Stimulated activated CD4-positive, alpha-beta T cell treated with anti-CD3 and anti-CD28 coated beads, Interleukin-15, amount 100 ng/mL, for 48 hours (primary cell): ENCODE measurements at places on chromosomes 5 and 9.

GRCh38 chr5:169763376-169764017 lies 126.4 kb downstream of the DOCK2 start:
- DNase-seq = no peak

- no peak for DNase-seq
These were observed 201.3 kb downstream of the MCTP1 start for GRCh38 chr5:95083606-95084005.

DNA sequence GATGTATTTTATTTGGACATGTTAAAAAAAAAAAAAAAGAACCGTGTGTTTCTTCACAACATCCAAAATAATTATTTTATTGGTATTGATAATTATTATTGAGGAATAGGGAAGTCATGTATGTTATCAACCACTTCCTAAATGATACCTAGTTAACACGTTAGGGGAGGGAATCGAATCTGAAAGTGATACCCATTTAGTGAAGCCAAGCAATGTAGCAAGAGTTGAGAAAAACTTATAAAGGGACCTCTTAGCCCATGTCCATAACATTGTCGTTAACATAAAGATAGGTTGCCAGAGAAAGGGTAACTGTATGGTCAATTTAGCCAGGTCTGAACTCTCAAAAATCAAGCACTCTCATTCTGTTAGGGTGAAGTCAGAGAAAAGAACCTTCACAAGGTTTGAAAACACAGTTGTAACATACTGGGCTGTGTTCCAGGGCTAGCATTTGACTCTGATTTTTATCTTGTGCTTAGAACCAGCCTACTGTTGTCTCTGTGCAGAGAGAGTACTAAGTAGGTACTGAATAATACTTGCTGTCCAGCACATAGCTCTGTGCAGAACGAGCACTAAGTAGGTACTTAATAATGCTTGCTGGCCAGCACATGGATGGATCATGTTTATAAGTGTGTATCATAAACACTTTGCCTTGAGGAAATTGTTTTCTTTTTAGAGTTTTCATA lies 60.4 kb downstream of the GHR start:
- no peak for DNase-seq

- no peak for DNase-seq
These were observed 772 bp downstream of the DCAF10 start for GRCh38 chr9:37801287-37801850.

DNA sequence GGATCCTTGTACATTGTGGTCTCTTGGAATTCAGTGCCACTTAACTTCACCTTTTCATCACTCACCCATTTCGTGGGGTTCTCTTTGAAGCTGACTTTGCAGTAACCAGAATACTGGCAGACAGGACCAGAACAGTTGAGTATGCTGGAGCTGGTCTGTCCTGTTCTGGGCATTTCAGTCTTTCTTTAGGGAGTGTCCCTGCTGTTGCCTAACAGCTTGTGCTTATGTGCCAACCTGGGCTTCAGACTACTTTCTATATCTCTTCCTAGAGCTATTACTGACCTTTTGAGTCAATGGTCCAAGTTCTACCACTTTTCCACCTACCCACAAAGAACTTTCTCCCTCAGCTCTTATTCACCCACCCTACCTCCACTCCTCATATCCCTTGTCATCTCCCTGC lies 10.0 kb upstream of the INSL6 start:
- DNase-seq = no peak

- DNase-seq = no peak
These were observed 315.8 kb downstream of the SH3GL2 start for GRCh38 chr9:17894501-17895160.

DNA sequence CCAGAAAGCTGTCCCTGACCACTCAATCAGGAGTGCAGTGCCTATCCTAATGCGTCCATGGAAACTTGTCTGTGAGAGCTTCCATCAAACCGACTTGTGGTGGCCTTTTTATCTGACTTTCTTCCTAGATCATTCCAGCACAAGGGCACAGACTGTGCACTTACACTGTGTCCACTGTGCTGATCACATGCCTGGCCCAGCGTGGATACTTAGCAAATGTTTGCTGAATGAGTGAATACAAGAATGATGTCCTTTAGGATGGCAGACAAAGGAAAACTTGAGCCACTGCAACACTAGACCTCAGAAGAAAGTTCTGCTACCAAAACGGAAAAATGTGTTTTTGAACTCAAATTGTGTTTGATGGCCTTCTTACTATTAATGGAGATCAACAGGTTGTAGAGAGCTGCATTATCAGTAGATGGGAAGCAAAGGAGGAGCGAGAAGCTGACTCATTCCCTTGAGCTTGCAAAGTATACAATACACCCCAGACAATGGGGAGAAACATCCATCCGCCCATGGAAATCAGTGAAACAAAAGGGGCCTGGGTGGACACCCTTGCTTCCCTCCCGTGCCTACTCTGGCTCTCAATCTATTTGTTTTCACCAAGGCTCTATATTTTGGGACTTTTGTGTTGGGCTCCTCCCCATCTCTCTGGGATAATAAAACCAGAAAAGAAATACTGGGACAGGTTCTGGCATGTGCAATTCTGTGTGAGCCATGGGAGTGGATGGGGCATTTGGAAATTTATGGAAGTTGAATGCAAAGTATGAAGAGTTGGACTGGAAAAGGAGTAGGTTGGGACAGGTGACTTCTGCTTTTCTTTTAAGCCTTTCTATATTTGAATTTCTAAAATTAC lies 76.2 kb upstream of the ZFAND5 start:
- no peak for DNase-seq

DNA sequence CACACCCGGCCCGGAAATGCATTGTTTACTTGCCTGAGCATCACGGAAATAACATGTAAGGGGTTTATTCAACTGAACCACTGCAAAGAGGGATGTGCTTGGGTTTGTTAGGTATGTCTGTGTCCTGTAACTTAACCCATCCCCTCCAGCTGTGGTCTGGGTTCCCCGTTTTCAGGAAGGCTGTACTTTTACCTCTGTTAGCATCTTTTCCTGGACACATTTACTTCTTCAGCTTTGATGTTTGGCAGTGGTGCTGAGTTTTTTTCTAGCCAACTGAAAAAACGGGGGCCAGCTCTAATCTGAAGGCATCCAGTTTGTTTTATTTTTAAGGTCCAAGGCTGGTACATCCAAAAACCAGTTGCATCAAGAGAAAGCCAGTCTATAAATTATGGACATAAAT lies 561.8 kb downstream of the BNC2 start:
- DNase-seq = no peak

DNA sequence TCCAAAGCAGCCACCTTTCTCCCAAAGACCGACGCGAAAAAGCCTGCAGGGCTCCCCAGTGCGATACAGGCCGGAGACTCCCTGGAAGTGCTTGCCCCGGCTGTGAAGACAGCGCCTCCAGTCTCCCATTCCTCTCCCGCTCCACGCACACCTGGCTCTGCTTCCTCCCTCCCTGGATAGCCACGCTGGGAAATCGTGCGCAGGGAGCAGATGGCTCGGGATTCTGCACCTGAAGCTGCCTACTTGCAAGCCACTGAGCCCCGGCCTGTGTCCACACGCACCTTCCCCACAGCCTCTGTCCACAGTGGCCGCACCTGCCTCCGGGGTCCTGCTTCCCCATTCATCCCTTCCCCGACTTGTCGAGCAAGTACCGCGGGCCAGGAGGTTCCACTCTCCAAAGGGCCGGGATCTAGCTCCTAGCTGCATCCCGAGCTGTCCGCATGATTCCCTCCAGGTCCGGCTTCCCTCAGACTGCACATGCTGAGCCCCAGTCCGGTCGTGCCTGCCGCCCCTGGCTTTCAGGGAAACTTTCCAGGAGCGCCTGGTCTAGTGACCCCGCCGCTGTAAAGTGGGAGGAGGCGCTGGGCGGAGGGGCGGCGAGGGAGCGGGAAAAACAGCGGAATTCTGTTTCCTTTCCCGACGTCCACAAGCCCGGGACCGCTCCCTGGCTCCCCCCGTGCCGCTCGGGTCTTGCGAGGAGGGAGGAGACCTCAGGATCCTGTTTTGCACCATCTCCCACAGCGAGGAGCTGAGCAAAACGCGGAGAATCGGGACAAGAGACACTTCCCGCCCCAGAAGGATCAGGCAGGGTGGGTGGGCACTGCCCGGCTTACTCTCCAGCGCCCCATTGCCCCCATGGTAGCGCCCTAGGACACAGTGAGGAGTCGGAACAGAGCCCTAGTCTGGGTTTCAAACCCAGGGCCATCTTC lies 2.0 kb downstream of the SEMA6A start:
- DNase-seq = no peak

DNA sequence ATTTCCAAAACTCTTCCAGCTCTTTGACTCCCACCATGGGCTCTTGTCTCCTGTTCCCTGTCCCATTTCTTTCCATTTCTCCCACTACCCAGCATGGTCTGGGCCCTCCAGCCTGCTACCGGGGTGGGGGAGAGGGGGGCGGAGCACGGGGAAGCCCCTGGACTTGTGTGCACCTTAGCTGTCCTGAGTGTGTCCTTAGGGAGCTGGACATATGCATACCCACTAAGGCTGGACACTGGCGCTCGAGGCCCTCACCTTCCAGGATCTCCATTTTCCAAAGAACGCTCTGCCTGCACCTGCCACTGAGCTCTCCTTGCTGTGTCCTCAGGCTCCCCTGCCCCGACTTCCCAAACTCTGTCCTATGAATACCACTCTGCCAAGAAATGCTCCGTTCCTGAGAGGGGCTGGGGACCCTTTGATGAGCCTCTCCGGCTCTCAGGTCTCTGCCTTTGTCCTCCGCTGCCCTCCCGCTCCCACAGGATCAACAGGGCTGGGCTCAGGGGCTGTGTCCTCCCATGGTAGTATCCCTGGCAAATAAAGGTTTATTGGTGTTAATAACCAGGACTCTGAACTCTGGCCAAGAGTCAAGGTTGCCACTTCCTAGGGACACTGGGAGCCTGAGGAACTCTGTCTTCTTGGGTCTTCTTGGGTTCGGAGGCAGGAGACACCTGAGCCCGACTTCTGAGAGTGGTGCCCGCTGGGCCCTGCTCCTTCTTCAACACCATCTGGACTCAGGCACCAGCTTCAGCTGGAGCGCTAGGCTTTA lies 831 bp upstream of the SHROOM1 start:
- DNase-seq = no peak

- DNase-seq = no peak
These were observed 18.3 kb upstream of the ACSL6 start for GRCh38 chr5:132029609-132030330.

- DNase-seq = no peak
These were observed 142.8 kb downstream of the NTRK2 start for GRCh38 chr9:84812355-84812754.

DNA sequence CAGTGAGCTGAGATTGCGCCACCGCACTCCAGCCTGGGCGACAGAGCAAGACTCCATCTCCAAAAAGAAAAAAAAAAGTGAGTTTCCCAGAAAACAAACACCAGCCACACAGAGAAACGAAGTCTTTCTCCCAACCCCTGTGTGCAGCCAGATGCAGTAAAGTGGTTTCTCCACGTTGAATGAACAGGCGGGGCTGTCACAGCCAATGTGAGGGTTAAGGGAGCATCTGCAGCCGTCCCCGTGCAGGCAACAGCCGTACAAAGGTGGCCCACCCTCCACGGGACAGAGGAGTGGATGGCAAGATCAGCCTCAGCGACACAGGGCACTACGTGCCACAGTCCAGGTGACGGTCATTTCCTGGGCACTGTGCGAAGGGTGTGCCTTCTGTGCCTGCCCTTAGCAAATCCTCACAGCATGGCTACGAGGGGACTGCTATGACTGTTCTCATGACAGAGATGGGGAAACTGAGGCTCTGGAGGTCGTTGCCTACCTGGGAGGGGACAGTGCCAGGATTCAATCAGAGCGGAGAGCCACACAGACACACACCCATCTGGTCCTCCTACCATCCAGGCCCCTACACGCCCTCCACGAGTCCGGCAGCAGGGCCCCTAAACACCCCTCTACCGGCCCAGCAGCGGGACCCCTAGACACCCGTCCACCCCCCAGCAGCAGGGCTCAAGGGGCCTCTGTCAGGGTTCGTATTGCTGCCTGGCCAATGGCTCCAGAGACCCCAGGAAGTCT lies 2.3 kb downstream of the VAV2 start:
- no peak for DNase-seq

- DNase-seq = no peak
These were observed 729.8 kb downstream of the EFNA5 start for GRCh38 chr5:106940986-106941385.

GRCh38 chr5:41406936-41407335 lies 103.5 kb downstream of the PLCXD3 start:
- no peak for DNase-seq

DNA sequence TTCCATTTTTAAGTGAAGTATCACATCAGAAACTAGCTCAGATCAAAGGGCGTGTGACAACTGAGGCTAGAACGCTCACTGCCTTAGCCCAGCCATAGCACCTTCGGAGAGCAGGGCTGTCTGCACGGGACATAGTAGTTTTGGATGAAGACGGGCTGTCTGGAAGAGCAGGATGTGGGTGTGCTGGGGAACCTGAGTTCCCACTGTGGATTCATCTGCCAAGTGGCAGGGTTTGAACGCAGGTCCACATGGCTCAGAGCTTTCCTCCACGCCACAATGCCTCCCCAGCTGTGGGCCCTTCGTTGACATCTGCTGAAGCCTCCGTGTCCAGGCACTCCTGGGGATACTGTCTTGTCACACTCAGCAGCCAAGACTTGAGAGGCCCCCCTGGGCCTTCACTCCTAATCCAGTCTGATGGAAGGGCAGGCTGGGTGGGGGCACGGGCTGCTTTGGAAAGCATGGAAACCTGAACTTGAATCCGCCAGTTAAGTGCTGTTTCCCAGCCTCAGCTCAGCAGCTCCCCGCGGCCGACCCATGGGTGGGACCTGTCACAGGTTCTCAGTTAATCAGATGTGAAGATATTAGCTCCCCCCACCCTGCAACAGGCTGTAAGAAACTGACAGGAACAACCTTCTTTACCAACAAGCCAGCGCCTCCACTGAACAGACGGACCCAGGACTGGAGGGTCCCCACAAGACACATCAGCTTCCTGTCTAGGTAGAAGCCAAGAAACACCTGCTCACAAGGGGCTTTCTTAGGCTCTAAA lies 228.1 kb downstream of the FANCC start:
- no peak for DNase-seq

DNA sequence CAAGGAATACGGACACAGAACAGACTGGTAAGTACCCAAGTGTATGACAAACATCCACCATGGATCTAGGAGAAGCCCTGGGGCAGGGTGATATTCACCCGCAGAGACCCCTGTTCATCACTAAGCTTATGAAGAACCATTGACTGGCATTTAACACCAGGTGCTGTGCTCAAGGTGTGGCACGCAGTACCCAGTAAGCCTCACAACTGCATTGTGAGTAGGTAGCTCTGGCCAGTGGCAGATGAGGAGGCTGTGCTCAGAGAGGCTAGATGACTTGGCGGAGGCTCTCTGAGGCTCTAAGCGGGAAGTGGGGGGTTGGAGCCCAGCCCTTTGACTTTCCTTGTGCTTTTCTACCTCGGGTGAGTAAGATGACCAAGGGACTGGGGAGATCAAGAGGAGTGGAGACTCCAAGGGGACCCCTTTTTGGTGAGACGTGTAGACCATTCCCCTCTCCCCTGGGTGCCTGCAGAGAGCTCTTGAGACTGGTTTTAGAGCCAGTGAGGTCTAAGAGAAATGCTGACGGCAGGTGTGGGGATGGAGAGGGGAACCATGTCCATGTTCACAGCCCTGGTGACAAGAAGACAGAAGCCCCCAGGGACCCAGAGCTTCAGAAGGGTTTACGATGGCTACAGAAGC lies 70.8 kb downstream of the IL6ST start:
- DNase-seq = no peak
